Lower lobe of right lung (tissue), 2 donors: ENCODE measurements at places on chromosomes 2 and 18. TPM values are rescaled to one million over a fixed set of nuclear protein-coding genes. Genes with fewer than 3 reads are reported as not detected.

Gene NAGK
- 150 TPM for total RNA-seq

Gene MAL
- total RNA-seq = 13.4 TPM

Gene DPP4
- 24.5 TPM for total RNA-seq

DNA sequence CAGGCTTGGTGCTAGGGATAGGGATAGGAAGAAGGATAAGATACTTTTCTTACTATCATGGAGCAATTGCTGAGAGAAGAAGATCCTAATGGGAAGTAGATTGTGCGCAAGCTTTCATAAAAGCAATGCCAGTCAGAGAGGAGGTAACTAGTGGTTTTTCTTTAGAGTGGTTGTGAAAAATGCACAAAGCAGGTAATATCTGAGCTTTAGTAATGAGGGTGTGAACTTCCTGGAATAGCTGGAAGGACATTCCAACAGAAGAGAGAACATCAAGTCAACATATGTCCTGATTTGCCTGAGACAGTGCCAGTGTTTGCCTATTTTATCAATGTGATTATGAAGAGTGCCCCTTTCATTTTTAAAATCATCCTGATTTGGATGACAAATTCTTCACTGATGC is 34.1 kb downstream of the CCBE1 start:
- DNase-seq = no peak

DNA sequence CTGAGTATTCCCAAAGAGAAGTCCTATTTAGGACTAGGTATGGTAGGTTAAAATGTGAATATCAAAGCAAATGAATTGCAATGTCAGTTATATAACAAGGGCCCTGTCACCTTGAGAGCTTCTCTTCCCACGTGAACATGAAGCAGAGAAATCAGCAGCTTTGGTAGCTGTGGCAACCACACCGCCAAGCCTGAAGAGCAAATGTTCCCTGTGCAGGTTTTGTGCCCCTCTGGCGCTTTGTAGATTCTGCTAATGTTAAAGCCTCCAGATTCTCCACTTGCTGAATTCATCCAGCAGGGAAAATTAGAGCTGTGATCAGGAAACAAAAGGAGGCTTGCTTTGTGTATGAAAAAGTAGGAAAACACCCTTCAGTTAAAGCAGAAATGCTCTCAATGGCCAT is 322.6 kb downstream of the RBM43 start:
- DNase-seq = no peak

DNA sequence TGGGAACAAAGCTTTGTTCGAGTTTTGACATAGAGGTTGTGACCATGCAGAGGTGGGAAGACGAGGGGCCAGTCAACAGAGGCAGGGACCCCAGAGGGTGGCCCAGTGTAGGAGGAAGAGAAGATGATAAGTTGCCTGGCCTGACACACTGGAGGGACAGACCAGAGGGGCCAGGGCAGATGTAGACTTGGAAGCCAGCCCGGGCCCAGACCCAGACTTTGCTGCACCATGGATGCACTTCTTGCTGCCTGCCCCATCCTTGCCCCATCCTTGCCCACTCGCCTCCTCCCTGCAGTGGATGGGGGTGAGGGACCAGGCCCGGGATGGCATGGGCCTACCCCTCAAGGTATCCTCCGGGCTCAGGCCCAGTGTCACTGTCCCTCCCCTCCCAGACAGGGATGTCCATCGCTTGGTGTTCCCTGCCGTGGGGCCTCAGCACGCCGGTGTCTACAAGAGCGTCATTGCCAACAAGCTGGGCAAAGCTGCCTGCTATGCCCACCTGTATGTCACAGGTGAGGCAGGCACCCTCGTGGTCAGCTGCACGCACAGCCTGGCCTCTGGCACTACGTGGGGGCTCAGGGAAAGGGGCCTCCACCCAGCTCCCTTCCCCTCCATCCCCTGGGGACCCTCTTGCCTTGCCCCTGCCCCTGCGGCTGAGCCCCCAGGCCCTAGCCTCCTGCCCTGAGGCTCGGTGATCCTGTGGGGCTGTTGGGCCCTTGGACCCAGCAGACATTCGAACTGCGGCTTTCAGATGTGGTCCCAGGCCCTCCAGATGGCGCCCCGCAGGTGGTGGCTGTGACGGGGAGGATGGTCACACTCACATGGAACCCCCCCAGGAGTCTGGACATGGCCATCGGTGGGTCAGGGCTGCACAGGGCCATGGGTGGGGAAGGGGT is 27.0 kb upstream of the GMPPA start:
- no peak for DNase-seq

GRCh38 chr2:197280015-197280702 is 30.4 kb downstream of the ANKRD44 start:
- DNase-seq = no peak

- no peak for DNase-seq
Measured at GRCh38 chr2:211514049-211514448, 957.6 kb downstream of the CPS1 start.

DNA sequence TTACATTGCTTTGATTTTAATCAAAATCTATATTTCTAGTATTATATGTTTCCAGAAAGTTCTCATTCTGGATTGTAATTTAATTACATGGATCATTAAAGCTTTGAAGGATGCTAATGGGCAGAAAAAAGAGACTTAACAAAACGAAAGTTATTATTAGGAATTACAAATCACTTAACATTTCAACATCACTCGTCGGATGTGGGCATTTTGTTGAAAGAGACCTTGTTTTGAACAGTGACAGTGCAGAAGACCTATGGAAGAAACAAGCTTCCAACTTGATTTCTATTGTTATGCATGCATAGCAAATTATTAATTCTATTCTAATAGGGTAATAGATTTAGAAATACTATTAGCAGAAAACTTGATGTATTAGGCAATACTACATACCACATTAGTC is 31.4 kb upstream of the DARS1 start:
- DNase-seq = no peak

DNA sequence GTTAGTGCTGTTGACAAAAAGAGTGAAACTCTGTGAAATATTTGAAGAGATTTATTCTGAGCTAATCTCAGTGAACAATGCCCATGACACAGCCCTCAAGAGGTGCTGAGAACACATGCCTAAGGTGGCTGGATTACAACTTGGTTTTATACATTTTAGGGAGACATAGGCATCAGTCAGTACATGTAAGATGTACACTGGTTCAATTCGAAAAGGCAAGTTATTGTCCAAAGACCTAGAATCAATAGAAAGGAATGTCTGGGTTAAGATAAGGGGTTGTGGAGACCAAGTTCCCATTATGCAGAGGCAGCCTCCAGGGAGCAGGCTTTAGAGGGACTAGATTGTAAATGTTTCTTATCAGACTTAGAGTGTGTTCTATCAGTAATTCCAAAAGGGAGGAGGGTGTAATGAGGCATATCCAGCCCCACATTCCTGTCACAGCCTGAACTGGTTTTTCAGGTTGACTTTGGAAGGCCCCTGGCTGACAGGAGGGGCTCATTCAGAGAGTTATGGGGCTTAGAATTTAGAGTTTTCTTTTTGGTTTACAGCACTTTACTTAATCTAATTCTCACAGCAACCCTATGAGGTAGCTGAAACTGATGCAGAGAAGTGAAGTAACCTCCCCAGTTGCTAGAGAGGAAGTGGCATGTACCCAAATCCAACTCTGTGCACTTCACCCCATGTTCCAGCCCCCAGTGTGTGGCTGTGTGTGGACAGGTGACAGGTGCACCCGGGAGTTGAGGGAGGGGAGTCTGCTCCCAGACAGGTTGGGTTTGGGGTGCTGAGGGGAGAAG is 28.3 kb upstream of the ASAP2 start:
- no peak for DNase-seq

GRCh38 chr2:191006997-191007783 is 6.8 kb downstream of the STAT1 start:
- no peak for DNase-seq

DNA sequence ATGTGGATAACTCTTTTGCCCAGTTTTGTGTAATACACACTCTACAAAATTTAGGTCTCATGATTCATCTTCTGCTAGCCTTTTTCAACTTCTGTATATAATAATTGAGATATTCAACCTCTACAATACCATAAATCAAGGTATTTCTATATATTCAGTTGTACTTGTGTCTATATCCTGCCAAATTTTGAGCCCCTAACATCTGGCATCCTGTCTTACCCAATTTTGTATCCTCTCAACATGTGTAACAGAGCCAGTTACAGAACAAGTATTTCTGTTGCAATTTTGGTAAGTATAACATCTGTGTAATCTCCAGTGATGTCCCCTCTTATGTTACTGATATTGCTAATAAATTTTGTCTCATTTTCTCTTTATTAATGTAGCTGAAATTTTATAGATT is 145.8 kb downstream of the TRIB2 start:
- no peak for DNase-seq

- DNase-seq = no peak
Measured at GRCh38 chr2:11786592-11786991, 40.2 kb downstream of the LPIN1 start.

DNA sequence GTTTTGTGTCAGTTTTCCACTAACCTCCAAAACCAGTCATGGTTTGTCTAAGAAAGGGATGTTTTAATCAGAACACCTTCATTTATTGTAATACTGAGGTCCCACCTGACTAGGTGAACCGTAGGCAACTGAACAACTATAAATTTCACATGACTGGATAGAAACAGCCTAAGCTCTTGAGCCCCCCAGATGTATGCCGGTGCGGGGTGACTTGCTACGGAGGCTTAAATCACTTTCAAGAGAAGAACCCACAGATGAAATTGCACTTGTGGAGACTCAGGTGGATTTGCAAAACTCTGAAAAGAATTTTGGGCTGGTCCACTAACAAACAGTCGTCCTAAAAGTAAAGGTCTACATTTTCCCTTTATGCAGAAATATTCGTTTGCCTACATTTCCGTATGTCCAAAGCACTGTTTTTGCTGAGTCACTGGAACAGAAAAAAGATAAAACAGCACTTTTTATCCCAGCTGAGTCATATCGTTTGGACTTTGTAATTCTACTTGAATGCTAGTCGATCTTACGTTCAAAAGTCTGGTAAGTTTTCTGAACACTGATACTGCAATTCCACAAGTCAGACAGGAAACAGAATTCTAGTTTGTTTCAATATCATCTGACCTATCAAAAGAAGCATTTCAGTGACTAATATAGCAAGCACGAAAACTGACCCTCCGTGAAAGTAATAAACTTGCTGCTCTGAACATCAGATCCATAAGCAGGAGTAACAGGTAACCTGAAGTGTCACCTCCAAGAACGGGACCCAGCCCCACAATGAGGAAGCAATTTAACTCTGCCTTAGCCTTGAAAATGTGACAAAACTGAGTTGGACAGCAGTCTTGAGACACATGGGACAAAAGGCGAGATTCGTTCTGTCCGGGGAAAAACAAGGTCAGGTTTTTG is 18.1 kb downstream of the ZNF516 start:
- DNase-seq = no peak
